ENCODE measurements at places on chromosomes 2 and 18.
A peak's percentile ranks its signal among the peaks of the same experiment; 100 is the strongest.

DNA sequence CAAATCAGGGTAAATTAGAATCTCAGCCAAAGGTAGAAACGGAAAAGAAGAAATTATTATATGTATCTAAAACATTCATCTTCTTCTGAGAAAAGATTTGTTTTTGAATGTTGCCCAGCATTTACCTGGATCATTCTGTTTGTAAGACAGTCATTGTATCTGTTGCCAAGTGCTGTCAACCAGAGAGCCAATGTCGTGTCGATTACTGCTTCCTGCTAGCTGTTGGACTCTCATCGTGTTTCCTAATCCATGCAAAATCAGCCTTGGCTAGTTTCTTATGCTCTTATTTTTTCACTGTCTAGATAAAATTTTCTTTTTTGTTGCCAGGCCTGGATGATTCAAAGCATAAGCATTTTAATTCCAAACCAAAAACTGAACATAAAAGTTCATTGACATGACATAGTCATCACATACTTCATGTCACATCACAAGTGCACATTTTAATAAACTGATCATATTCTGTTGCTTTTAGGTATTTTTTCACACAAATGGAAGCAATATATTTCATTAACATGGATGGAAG, 202.3 kb downstream of the KCNH7 start:
- DNase-seq, result no peak

DNA sequence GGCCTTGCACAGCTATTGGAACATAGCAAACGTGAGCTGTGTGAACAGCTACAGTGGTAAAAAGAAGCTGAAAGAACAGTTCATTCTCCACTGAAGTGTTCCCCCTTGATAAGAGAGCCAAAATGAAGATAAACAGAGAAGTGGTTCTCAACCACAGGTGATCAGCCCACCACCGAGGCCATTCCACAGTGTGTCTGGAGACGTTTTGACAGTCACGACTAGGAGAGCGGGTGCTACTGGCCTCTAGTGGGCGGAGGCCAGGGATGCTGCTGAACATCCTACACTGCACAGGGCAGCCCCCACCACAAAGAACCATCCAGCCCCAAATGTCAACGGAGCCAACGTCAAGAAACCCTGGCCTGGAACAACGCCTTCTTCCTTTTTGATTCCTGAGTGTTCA, 38.4 kb downstream of the ADCY3 start:
- no peak for DNase-seq

GRCh38 chr2:195613922-195614321, 43.1 kb upstream of the SLC39A10 start:
- DNase-seq, result no peak

- DNase-seq, result no peak
Measured at GRCh38 chr2:219687882-219688559, 60.6 kb downstream of the SLC4A3 start.

- no peak for DNase-seq
Measured at GRCh38 chr2:159895258-159896065, 97.5 kb upstream of the CD302 start.

DNA sequence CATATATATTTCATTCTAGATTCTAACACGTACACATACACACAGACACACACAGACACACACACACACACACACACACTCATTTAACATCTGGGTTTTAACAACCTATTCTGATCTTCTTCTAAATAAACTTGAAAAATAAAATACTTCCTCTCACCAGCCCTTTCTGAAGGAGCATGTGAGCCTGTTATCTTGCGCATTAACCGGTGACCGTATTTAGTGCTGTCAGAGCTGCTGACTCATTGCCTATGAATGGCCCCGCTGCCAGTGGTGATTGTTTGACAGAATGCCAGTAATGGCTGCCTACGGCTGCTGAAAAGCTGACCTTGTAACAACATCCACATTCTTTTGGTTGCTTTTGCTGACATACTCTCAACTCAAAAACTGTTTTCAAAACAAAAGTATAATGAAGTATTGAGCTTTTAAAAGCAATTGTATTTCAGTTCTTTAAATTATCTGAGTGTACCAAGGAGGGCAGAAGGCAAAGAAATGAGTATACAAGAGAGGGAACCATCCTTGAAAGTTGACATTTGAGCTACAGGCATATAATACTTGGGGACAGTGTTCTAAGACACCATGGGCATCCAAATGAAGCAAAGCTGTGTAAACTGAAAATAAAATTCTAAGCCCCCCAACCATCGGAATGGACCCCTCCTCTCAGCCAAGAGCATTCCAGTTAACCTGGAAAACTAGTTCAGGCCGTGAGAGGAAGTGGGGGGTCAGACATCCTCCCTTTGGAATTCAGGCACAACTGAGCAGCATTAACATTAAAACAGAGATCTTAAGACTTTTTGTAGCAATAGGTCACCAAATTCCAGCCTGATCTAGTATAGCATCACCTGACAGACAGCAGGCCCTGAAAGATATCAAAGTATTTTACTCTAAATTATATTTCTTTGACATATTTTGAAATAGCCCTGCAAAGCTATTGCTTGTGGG, 50.2 kb upstream of the DTNA start:
- DNase-seq, result peak; percentile 80

DNA sequence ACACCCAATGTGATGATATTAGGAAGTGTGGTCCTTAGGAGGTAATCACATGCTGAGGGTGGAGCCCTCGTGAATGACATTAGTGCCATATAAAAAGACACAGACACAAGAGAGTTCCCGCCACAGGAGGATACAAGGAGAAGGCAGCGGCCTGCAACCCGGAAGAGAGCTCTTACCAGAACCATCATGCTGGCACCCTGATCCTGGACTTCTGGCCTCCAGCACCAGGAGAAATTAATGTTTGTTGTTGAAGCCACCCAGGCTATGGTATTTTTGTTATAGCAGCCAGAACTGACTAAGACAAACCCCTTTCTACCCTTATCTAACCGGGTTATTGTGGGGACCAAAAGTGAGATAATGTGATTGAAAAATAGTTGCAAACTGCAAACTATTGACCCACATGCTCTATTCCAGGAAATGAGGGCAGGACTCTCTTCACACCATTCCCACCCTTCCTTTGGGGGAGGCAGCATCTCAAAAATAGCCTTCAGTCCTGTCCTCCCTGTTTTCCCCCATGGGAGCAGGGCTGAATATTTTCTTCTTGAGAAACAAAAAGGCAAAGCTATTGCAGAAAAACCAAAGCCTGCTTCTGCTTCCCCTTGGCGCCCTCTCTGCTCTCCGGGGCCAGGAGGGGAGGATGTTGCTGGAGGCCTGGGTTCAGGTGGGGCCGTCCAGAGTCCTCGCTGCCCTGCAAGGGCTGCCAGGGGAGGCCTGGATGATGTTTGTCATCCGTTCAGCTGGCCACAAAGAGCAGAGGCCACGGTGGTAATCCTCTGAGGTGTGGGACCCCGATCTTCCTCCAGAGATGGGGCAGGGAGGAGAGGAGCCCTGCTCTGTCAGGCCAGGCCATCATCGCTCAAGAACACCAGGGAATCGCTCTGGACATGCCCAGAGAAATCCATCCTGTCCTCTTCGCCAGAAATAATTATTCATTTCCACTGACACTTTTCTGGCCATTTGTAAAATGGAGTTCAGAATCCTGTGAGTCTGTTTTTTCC, 73.8 kb upstream of the HAAO start:
- DNase-seq, result peak; percentile 73

DNA sequence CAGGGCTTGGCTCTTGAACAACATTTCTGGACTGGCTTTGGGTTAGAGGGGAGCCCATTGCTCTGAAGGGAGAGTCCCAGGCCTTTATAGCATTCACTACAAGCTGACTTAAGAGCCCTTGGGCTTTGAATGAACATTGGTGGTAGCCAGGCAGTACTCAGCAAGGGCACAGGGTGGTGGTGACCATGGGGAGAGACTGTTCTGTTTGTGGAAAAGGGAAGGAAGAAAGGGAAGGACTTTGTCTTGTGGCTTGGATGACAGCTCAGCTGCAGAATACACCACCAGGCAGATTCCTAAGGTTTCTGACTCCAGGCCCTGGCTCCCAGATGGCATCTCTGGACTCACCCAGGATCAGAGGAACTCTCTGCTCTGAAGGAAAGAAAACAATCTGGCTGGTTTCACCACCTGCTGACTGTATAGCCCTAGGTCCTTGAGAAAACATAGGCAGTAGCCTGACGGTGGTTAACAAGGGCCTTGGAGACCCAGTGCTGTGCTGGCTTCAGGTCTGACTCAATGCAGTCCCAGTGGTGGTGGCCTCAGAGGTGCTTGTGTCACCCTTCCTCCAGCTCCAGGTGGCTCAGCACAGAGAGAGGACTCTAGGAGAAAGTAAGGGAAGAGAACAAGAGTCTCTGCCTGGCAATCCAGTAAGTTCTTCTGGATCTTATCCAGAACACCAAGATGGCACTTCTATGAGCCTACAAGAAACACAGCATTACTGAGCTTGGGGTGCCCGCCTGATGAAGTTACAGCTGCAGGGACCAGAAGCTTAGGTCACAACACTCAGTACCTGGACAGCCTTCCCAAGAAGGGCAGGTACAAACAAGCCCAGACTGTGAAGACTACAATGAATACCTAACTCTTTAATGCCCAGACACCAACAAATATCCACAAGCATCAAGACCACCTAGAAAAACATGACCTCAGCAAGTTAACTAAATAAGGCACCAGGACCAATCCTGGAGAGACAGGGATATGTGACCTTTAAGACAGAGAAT, 16.4 kb upstream of the ABCB11 start:
- no peak for DNase-seq

DNA sequence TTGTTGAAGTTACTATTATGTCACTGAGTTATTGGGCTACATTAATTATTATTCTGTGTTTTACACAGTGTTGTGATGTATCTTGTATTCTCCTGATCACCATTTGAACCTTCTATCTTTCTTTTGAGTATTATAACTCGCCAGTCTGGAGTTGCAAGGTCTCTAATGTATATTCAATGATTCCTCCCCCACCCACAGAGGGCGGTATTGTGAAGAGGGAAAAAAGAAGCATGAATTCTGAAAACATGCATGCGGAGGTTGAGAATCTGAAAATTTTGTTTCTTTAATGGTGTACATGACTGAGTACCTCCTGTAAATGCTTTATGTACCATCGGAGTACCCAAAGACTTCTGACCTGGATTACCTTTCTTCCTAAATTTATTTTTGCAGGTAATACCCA, 266.6 kb downstream of the NR4A2 start:
- no peak for DNase-seq

DNA sequence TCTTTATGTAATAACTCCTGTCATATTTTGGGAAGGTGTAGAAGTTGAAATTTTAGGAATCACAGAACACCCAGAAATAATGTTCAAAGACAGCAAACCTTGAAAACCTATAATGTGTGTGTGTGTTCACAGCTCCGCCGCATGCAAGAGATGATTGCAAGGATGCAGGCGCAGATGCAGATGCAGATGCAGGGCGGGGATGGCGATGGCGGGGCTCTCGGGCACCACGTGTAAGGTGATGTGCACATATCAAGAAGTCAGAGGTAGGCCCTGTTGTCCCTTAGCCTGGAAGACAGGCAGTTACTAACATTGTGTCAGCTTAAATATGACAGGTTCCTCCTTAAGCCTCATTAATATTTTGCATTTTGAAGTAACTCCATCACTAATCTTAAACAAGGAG, 6.1 kb upstream of the FARP2 start:
- no peak for DNase-seq

- no peak for DNase-seq
Measured at GRCh38 chr2:68911709-68912108, 40.5 kb upstream of the BMP10 start.

DNA sequence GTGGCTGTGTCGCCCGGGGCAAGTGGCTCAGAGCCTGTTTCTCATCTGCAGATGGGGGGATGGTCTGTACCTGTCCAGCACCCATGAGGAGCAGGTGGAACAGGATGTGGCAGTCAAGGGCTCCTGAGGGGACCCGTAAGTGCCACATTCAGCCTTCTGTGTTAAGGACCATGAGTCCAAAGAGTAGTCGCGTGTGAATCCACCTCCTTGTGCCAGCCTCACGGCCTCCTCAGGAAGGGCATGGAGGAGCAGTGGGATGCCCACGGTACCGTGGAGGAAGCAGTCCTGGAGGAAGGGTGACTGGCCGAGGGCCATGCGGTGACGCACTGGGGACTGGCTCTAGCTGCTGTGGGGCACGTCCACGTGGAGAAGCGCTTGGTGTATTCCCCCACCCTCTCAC, 61.1 kb downstream of the ODC1 start:
- no peak for DNase-seq

GRCh38 chr2:159349674-159350299, 63.3 kb upstream of the WDSUB1 start:
- no peak for DNase-seq

DNA sequence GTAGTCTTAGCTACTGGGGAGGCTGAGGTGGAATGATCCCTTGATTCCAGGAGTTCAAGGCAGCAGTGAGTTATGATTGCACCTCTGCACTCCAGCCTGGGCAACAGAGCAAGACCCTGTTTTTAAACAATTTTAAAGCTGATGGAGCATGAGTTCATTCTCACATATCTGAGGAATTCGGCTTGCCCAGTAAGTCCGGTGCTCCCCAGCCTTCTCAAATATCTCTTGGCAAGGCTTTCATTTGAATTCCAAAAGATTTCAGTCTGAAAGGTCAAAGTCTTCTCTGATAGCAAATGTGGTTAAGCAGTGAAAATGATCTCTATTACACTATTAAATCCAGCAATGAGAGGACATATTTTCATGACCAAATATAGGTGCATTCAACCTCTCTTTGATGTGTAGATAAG, 27.9 kb downstream of the PIEZO2 start:
- DNase-seq, result no peak

DNA sequence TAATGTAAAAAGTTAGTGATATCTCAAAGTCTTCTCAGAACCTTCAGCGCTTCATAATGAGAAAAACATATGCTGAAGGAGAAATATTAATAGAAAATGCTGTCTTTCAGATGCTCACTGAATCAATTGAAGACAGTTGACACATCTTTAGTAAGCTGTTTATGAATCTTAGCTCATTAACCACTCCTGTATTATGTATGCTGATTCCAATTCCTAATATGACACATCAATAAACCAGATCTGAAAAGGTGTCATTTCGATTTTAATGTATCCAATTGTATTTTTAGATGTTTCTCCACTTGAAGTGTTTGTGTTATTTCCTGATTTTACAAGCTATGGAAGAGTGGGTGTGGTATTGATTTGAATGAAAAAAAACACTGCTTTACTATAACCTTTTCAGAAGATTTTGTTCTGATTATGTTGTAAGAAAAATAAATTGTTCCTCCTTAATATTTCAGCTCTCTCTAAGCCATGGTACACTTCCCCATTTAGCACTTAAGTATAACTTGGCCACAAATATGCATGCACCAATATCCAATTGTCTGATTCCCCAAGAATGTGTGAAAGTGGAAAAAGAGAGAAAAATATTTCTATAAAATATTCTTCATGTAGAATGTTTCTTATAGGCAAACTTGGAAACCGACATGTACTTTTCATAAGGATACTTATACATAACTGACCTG, 569.8 kb downstream of the ARHGAP15 start:
- no peak for DNase-seq

GRCh38 chr18:26442126-26442525, 106.2 kb downstream of the KCTD1 start:
- no peak for DNase-seq

DNA sequence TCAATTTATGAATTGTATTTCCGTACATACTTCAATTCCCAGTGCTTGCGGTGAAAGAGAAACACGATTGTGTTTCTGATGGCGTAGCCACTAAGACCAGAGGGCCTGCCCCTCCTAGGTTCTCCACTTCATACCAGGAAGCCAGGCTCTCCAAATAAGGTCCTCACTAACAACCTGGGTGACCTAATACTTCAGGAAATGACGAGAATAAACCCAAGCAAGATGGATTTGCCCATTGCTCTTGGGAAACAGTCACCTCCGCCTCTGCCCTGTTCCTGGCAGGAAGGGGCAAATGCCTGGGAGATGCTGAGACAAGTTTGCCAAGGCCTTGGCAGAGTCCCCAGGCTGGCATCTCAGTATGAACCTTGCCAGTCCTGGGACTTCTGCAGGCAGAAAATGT, 41.8 kb downstream of the TTC32 start:
- peak; percentile 72 for DNase-seq

Measured in left ventricle myocardium superior (tissue), 1 donor.